Sigmoid colon (tissue), 7 donors: ENCODE measurements at places on chromosomes 7 and 10. TPM values are rescaled to one million over a fixed set of nuclear protein-coding genes. Genes with fewer than 3 reads are reported as not detected.

The TMEM184A gene
- 10.2 TPM for polyA plus RNA-seq

The SLC29A4 gene
- 1.6 TPM for polyA plus RNA-seq

The LRRC18 gene
- not detected for polyA plus RNA-seq

The NUTM2B gene
- 0.26 TPM for polyA plus RNA-seq

The SPDYE9 gene
- polyA plus RNA-seq, result not detected

The SP4 gene
- polyA plus RNA-seq, result 0.60 TPM

The ZNF33B gene
- 12.3 TPM for polyA plus RNA-seq

The DYNC1I1 gene
- polyA plus RNA-seq, result 0.92 TPM

The NEBL gene
- 4.9 TPM for polyA plus RNA-seq

The NHLRC2 gene
- polyA plus RNA-seq, result 2.5 TPM

DNA sequence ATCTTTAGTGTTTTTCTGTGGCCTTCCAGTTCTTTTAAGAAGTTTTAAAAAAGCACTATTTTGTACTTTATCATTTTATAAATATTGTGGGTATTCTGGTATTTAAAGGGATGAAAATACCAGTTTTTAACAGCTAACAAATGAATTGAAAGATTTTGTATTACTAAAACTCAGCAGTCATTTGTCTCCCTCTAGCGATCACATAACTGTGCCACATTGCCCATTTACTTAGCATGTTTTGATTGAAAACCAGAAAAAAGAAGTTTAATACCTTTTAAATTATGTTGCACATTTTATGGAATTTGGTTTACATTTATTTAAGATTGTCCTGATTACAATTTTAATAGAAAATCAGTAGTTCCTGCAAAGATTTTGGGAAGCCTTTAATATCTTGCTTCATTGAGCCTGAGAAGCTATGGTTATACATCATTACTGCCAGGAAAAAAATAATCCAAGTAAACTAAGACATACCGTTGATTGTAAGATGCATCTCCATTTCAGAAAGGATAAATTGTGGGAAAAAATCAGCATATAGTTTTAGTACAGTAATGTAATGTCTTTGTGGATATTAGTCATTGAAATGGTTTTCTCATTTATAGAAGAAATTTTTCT is 34.9 kb downstream of the TAX1BP1 start:
- DNase-seq, result no peak

DNA sequence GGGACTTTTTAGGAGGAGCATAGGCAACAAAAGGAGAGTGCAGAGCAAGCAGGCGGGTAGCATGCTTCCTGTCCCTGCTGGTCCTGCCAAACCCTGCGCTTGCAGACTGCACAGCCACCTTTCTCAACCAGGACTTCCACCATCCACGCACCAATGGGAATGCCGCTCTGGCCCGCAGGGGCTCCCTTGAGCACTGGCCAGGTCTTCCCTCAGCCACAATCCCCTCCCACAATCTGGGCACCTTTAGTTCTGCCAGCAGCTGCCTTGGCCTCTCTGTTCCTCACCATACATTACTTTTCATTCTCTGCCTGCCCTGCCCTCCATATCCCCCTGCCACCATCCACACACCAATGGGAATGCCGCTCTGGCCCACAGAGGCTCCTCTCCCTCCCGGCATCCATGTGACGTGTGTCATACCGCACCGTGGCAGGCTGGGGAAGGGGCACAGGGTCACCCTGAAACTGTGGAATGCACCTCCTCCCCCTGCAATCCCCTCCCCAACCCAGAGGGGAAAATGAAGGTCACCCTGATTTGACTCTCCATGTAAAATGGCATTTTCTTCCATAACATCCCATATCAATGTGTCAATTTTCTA is 97.3 kb upstream of the MACROH2A2 start:
- DNase-seq, result peak; percentile 32

DNA sequence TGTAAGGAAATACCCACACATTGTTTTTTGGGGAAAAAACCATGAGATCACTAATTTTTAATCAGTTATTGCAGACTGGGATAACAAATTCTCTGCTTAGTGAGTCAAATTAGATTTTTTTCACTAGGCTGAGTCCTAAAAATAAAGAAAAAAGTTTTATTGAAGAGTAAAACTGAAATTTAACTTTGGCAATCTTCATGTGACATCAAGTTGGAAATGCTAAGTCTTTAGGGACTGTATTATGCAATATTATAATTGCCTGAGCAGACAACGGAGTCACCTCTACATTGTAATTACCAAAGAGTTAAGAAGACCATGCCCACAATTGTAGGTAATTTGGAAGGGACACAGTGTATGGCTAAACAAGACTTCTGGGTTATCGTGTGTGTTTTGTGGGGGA is 2.2 kb upstream of the CLEC5A start:
- DNase-seq, result no peak

DNA sequence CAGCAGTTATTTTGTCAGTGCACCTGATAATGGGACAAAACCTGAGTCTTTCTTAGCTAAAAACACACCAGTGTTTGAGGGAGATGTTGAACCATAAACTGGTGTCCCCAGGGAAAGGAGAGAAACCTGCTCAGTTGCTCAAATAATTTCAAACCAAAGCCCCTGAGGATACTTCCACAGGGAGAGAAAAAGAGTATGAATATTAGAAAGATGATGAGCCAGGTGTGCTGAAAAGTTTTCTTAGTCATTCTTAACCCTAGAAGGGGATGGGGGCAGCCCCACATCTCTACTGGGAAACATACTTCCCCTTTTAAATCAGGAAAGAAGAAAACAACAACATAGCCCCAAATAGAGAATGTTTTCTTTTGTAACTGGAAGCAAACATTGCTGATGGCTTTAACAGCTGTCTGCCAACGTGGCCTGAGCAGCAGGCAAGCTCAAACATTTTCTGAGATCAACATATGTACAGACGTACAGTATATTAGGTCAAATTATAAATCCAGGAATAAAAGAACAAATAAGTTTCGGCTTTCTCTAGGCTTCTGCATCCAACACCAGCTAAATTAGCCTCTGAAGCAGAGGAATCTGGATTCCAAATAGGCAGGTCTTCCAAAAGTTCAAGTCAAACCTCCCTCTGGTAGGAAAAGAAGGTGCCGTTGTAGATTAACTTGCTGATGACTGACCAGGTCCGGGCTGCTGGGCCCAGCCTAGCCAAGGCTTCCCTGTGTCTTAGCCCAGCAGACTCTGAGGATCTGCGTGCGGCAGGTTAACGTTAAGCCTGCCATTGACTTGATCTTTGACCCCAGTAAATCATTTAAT is 30.5 kb upstream of the FBXW4 start:
- no peak for DNase-seq

DNA sequence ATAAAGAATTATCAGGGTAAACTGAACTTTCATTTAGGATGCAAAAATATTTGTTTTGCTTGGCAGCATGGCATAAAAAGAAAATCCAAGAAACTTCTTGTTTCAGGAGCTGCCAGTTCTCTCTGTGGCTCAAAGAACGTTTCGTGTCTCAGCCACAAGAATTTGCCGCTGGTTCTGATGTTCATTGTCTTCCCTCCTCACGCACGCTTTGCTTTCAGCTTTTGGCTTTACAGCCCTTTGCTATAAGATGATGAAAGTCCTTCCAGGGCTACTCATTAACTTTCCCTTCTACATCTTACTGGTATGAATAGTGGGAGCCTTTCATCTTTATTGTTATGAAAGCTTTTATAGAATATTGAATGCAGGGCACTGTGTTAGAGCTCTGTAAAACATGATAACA is 124.7 kb downstream of the BICC1 start:
- DNase-seq, result no peak

DNA sequence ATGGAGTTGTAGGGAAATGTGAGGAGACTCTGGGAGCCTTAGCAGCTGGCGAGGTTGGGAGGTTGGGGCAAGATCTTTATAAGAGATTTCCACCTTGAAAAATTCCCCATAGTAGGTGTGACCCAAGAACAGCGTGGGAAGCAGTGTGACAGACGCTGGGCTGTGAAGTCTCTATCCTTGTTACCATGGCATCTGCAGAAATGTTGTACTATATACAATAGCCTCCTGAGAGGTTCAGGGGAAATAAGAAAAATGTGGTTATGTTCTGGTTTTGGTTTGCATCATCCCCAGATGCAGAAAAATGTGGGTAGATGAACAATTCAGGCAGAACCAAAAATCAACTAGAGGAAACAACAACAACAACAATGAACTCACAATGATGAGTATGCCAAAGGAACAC is 498.6 kb downstream of the SH2D4B start:
- no peak for DNase-seq

- DNase-seq, result no peak
Measured at GRCh38 chr10:68553138-68553537, 7.0 kb upstream of the TET1 start.

GRCh38 chr10:101293007-101293723 is 60.8 kb upstream of the BTRC start:
- no peak for DNase-seq

DNA sequence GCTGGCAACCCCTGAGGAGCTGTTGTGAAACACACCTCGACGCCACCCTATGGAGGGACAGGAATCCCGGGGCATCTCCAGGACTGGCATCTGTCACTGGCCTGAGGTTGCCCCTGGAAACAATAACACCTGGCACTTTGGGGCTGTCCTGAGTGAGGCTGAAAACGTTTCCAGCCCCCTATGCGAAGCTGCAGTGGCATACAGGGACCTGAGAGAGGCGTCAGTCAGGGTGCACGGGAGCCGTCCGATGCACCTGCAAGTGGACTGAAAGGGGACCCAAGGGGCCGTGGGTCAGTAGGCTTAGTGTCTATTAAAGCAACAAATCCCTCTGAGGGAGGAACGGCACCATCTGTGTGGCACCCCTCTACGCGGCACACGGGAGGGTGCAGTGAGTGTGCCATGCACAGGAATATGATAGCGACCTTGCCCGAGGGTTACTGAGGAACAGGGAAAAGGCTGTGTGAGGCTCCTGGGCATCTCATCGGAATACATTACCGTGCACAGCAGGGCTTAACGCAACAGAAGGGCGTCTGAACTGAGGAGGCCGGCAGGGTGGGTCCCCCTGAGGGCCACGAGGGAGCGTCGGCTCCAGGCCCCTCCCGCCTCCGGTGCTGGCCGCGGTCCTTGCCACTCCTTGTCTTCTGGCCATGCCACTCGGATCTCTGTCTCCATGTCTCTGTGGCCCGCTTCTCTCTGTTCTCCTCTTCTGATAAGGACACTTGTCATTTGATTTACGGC is 50.4 kb downstream of the FOXL3 start:
- DNase-seq, result no peak

DNA sequence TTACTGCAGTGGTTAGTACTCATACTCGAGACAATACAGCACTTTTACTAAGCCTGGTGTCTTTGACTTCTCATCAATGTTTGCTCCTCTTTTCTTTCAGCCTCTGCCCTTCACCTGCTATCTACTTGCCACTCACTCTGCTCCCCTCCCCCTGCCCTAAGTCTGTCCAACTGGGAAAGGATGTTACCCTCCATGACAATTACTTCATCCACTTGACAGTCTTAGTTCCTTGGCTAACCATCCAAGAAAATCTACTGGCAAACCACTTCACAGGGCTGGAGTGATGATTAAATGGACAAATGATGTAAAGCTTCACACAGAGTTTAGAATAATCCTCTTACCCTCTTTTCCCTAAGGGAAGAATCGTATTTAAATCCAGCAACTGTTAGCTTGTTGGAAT is 8.2 kb upstream of the DLD start:
- DNase-seq, result no peak

- DNase-seq, result no peak
Measured at GRCh38 chr10:33804584-33804983, 470.1 kb upstream of the NRP1 start.

- no peak for DNase-seq
Measured at GRCh38 chr10:92590623-92591549, 2.0 kb upstream of the KIF11 start.

- DNase-seq, result no peak
Measured at GRCh38 chr7:29442146-29442545, 121.5 kb upstream of the PRR15 start.

- no peak for DNase-seq
Measured at GRCh38 chr10:43078986-43079273, 2.1 kb downstream of the RET start.

- no peak for DNase-seq
Measured at GRCh38 chr7:156222611-156223010, 410.3 kb upstream of the SHH start.

DNA sequence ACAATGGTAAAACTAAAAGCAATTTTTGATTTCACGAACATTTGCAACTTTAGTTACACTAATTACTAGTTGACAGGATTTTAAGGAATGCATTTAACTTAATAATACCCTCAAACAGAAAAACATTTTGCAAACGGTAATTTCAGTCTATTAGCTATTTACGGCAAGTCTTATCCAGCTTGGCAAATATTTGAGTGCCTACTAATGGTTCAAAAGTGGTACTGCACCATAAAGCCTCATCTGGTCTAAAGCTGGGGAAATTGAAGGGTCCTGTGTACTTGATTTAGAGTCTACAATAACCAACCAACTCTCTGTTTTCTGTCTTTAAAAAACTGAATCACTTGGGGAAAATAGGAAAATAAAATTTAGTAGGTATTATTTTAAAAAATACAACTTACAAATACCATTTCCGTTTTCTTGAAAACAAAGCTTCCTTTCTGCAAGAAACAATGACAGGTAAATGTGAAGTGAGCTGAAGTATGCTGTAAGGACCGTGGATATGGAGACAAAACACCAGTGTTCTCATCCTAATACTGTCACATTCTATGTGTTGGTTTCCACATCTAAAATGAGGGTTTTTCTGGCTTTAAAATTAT is 142.3 kb downstream of the VPS50 start:
- no peak for DNase-seq

GRCh38 chr7:5838761-5839500 is 41.7 kb upstream of the OCM start:
- DNase-seq, result no peak

- no peak for DNase-seq
Measured at GRCh38 chr10:113746217-113746957, 5.1 kb upstream of the PLEKHS1 start.

DNA sequence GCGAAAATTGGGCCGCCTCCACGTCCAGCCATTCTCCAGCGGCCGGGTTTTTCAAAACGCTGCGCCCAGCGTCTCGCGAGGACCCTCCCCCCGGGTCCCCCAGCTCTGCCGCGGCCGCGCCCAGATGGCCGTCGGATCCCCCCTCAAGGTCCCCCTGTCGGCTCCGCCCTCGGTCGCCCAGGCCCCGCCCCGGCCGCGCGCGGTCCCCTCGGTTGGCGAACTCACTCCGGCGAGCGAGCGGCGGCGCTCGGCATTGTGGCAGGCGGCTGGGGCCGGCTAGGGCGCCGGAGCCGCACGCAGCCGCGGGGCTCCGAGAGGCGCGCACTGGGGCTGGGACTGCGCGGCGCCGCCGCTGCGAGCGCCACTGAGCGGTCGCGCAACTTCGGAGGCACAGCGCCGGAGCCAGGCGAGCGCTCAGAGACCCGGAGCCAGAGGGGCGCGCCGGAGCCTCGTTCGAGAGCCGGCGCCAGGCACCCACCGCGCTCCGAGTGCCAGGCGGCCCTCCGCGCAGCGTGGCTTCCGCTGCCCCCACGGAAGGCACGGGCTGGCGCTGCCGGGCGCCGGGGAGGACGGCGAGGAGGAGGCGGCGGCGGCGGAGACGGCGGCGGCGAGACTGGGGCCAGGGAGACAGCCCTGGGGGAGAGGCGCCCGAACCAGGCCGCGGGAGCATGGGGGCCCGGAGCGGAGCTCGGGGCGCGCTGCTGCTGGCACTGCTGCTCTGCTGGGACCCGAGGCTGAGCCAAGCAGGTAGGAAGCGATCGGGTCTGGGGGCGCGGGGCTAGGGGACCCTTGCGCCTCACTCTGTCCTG is at the start of gene UNC5B:
Gene UNC5B, plus strand, starts transcription at position 253 of the 809 bp plus-strand sequence. Its CDS starts 416 bp downstream, at position 669.
- peak; percentile 94 for DNase-seq
